ENCODE measurements at places on chromosomes 2 and 18.

DNA sequence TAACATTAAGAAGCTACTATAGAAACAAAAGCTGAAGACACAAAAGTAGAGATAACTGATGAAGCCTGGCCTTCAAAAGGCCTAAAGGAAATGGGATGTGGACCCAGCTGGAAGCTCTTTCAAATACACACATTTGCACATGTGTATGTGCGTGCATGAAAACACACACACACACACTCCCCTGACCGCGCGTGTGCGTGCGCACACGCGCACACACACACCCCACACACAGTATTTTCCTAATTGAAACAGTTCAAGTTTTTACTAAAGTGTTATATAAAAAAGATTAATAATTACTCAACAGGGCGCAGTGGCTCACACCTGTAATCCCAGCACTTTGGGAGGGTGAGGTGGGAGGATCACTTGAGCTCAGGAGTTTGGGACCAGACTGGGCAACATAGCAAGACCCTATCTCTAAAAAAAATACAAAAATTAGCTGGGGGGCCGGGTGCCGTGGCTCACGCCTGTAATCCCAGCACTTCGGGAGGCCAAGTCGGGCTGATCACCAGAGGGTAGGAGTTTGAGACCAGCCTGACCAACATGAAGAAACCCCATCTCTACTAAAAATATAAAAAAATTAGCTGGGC is 111.5 kb downstream of the PLEKHM3 start:
- H3K4me1 ChIP-seq = no peaks in the 10 kb centered on the region
- no peaks in the 10 kb centered on the region for H3K36me3 ChIP-seq
- no peak overlapping the region for H3K27ac ChIP-seq
- no peak for DNase-seq

DNA sequence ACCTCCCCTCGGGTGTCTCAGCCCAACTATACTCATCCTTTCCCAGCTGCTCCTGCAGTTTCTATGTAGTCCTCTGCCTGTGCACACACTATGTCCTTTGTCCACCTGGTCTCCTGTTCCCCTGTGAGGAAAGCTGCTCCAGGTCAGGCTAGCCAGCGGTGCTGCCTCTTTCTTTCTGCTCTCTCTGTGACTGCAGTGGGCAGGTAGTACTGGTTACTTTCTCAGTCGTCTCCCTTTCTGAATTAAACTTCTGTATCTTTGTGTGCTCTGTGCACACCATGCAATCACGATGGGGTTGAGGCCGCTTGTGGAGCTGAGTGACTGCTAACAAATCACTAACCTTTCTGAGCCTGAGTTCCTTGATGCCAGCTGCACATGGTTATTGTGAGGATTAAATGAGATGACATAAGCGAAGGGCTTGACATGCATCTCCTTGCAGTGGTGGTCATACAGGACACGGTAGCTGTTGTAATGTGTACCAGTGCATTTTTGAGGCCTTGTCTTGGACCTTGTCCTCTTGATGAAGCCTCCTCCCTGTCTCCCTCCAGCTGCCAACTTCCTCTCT is 3.5 kb downstream of the FARP2 start:
- H3K27ac ChIP-seq = no peak overlapping the region
- peaks cover 13% of the 10 kb centered on the region for H3K4me1 ChIP-seq
- H3K4me3 ChIP-seq = no peak overlapping the region
- H3K36me3 ChIP-seq = no peaks in the 10 kb centered on the region

DNA sequence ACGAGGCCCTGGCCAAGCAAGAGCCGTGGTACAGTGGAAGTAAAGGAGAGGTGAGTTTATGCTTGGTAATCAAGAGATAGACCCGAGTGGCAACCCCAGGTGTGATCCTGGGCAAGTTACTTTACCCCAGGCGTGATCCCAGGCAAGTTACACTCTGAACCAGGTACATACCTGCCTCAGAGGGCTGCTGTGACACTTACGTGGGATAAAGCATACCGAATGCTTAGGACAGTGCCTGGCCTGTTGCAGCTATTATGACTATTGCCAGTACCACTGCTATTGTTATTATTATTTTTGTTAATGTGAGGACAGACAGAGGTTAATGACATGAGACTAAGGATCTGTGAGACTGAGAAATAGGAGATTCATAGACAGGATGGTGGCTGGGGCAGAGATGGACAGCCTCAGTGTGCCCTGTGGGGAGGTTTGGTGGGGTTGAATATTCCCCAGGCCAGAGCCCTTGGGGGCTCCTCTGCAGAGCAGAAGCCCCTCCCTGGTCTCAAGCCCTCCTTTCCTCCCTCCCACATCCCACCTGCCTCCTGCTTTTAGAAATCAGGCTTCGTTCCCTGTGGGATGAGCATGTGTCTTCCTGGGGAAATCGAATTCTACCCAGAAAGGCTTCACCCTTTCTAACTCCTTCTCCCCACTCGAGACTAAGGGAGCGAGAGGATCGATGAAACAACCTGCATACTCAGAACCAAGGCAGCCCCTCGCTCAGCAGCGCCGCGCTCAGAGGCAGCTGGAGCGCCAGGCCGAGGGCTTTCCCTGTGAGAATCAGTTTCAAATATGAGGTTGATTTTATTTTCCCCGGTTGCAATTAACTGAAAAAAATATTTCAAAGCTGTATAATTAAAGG is 62.0 kb upstream of the SIX3 start:
- H3K27ac ChIP-seq = no peak overlapping the region
- no peak for DNase-seq
- H3K27me3 ChIP-seq = no peaks in the 10 kb centered on the region
- no peak overlapping the region for H3K4me3 ChIP-seq
- no peaks in the 10 kb centered on the region for H3K36me3 ChIP-seq

DNA sequence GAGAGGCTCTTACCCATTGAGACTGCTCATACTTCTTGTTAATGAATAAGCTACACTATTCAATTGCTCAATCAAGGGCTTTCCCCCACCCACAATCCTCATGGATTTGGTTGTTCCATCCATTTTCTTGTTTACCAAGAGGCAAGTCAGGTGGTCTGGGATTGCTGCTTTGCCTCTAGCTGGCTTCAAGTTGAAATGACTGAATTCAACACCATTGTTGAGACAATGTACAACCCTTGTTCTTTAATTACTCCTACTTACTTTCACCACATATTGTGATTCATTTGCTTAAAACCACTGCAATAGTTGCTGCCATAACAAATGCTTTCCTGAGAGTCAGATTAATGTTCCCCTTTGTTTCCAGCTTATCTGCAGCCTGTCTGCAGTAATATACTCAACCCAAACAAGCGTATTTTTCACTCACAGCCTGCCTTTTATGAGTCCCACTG is 532.2 kb downstream of the RIT2 start:
- H3K36me3 ChIP-seq = no peaks in the 10 kb centered on the region
- no peaks in the 10 kb centered on the region for H3K4me1 ChIP-seq
- no peak for DNase-seq
- H3K4me3 ChIP-seq = no peak overlapping the region
- H3K27ac ChIP-seq = no peak overlapping the region

DNA sequence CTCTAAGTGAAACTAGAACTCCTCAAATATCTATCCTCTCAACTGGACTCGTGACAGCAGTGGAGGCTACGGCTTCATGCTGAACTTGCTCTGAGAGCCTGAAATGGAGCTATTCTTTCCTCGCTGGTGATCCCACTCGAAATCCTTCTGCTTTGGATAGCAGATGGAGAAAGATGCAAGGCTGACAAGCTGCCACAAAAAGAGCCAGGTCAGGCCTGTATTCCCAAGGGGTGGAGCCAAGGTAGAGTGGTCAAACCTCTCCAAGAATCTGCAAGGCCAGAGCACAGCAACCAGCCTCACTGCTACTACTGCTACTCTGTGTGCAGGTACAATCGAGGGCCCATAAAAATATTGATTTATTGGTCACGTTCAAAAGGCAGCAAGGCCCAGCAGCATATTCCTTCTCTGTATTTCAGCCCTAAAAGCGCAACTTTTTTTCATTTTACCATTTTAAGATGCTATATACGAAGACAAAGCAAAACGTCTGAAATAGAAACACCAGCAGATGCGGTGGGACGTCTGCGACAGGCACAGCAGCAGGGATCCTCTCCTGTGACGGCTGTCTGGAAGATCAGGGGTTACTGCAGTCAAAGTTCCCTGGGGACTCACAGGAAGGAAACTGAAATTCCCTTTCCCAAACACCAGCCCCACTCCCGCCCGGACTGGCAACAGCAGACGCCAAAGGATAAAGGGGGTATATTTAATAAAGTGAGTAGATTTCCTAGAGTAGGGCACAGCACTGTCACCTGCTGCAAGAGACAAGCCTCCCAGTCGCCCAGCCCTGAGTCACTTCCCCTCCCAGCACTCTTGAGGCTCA is 2.4 kb downstream of the SPRED2 start:
- no peaks in the 10 kb centered on the region for H3K36me3 ChIP-seq
- no peak overlapping the region for H3K27ac ChIP-seq
- peaks cover 3% of the 10 kb centered on the region for H3K4me1 ChIP-seq
- H3K4me3 ChIP-seq = peak overlapping the region; percentile 89
- DNase-seq = no peak

- no peak overlapping the region for H3K4me3 ChIP-seq
- H3K4me1 ChIP-seq = no peaks in the 10 kb centered on the region
- H3K36me3 ChIP-seq = no peaks in the 10 kb centered on the region
- no peaks in the 10 kb centered on the region for H3K27me3 ChIP-seq
Measured at GRCh38 chr2:168037778-168038177, 209.6 kb downstream of the STK39 start.

GRCh38 chr2:46815121-46815802 is 100.3 kb downstream of the MCFD2 start:
- no peaks in the 10 kb centered on the region for H3K36me3 ChIP-seq
- H3K27me3 ChIP-seq = no peaks in the 10 kb centered on the region
- DNase-seq = no peak
- no peak overlapping the region for H3K4me3 ChIP-seq

DNA sequence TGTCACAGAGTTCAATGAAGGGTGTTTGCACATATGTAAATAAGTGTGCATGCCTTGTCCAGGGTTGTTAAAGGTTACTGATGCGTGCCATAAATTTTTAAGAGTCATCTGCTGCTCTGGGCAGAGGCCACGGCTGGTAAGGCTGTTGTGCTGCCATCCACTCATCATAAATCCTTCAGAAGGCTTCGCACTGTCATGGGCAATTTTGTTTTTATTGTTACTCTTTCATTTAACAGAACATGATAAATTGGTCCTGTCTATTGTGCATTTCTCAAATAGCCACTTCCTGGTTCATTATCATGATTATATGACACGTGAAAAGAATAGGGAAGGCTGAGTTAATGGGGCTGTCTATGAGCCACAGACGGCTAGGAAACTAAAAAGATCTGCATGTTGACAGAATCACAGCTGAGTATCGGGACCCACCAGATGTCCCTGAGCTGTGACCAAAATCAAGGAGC is 634.3 kb upstream of the SOX11 start:
- no peak for DNase-seq
- no peaks in the 10 kb centered on the region for H3K36me3 ChIP-seq
- H3K4me1 ChIP-seq = no peaks in the 10 kb centered on the region
- no peak overlapping the region for H3K27ac ChIP-seq

- H3K36me3 ChIP-seq = no peaks in the 10 kb centered on the region
- H3K27me3 ChIP-seq = no peaks in the 10 kb centered on the region
- no peaks in the 10 kb centered on the region for H3K4me1 ChIP-seq
- H3K27ac ChIP-seq = no peak overlapping the region
- no peak overlapping the region for H3K4me3 ChIP-seq
Measured at GRCh38 chr18:79657342-79657996, 22.1 kb upstream of the CTDP1 start.

DNA sequence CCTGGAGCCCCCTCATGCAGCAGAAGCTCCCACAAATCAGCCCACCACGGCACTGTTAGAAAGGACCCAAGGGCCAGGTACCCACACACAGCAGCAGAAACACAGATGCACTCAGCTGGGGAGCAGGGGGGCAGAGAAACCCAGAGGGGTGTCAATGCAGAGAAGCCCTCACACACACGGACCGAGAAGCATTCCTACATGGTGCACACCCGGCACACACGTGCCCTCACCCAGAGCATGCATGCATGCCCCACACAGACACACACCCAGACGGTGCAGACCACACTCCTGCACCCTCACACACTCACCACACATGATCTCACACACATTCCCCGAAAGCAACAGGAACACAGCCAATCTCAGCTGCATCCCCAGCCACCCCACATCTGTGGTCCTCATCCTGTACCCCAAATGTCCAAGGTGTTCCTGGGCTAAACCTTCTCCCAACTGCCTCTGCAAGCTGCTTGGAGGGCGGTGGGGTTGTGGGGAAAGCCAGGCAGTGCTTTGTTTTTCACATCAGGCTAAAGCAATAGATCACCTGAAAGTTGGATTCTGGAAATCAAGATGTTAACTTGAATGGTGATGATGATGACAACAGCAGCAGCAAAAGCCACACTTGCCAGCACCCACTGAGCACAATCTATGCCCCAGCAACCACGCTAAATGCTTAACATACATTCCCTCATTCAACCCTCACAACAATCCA is 102.3 kb downstream of the ZFP36L2 start:
- no peak overlapping the region for H3K27ac ChIP-seq
- no peak for DNase-seq
- H3K4me3 ChIP-seq = no peak overlapping the region
- peaks cover 14% of the 10 kb centered on the region for H3K4me1 ChIP-seq

- no peak overlapping the region for H3K4me3 ChIP-seq
- no peak overlapping the region for H3K27ac ChIP-seq
- no peaks in the 10 kb centered on the region for H3K27me3 ChIP-seq
- no peak for DNase-seq
Measured at GRCh38 chr18:73688161-73688560, 459.5 kb downstream of the FBXO15 start.

DNA sequence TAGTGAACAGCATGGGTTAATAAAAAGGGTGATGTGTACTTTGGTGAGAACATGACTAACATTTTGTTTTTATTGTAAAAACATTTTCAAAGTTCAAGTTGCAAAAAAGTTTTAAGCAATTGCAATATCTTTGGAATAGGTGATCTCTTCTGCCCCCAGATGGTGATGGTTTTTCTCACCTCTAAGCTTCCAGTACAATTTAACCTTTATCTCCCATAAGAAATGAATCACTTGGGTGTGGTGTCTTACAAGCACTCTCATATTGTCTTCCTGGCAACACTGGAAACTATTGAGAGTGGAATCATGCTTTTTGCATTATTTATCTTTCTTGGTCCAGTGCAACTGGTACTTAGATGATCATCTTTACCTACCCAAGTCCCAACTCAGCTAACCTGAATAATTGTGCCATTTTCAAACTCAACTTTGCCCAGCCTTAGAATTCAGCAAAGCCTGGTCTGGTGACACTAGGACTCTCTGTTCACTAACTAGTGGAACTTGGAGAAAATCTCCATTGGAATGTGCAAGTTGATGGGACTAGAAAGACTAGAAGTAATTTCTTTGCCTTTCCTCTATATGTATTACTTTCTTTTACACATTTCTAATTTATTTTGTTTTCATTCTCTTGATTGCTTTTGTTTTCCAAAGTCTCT is 964.7 kb upstream of the ZEB2 start:
- no peak for DNase-seq
- H3K27ac ChIP-seq = no peak overlapping the region
- no peaks in the 10 kb centered on the region for H3K36me3 ChIP-seq
- H3K27me3 ChIP-seq = no peaks in the 10 kb centered on the region
- no peak overlapping the region for H3K4me3 ChIP-seq

Data from effector memory CD4-positive, alpha-beta T cell (primary cell).